Activated CD4-positive, alpha-beta T cell treated with anti-CD3 and anti-CD28 coated beads, Interleukin-2, Interleukin-4, amounts not matched to agents 100 ng/mL and 50 ng/mL, durations not matched to agents 16 hours and 8 hours (primary cell): ENCODE measurements at places on chromosomes 3 and 15.

- DNase-seq: no peak
These were observed 33.3 kb downstream of the ZMAT3 start for GRCh38 chr3:179038216-179038898.

GRCh38 chr3:17144665-17144993, 259.9 kb downstream of the PLCL2 start:
- peak; percentile 54 for DNase-seq

GRCh38 chr3:145519398-145520047, 641.5 kb downstream of the PLOD2 start:
- no peak for DNase-seq

DNA sequence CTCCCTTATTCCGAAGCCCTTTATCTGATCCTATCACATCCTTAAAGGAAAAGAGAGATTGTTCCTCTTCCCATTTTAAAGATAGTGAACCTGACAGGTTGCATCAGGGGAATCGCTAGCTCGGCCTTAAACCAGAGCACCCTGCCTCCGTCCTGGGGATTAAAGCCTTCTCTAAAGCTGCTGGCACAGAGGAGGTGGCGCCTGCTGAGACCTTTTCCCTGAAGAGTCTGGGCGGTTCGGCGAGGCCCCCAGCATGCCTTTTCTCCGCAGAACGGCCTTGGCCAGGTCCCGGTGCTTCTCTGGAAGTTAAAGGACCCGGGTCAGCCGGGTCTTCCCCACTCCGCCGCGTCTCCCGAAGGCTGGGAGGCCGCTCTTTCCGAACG, 593 bp downstream of the FAM219B start:
- DNase-seq: no peak

GRCh38 chr3:132781922-132782321, 59.7 kb upstream of the NPHP3 start:
- no peak for DNase-seq

- peak; percentile 24 for DNase-seq
These were observed 38.1 kb downstream of the TRAK1 start for GRCh38 chr3:42129014-42129953.

DNA sequence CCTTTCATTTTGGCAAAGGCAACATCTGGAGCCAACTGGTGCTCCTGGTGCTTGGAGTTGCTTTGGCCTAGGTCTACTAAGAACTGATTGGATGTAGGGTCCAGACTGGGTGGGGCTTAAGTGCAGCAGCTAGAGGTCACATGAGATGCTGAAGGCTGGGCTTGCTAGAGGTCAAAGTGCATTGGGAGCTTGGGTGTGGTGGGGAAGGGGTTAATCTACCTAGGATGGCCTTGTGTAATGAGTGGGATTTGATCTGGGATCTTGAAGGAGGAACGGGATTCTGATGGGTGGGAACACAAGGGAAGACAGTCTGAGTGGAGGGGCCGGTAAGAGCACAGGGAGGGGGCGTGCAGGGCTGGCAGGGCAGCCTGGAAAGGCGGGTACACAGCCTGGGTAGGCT, 125.5 kb downstream of the RAB11A start:
- DNase-seq: no peak

- peak; percentile 76 for DNase-seq
These were observed at the start of gene KLF15 for GRCh38 chr3:126357295-126358037. Gene KLF15 (minus strand): TSS chr3:126357408. CDS start chr3:126352922, 4,486 bp downstream.

GRCh38 chr3:151265866-151266265, 12.5 kb downstream of the P2RY14 start:
- no peak for DNase-seq

- no peak for DNase-seq
These were observed 50.6 kb upstream of the ULK4 start for GRCh38 chr3:42012383-42012934.

DNA sequence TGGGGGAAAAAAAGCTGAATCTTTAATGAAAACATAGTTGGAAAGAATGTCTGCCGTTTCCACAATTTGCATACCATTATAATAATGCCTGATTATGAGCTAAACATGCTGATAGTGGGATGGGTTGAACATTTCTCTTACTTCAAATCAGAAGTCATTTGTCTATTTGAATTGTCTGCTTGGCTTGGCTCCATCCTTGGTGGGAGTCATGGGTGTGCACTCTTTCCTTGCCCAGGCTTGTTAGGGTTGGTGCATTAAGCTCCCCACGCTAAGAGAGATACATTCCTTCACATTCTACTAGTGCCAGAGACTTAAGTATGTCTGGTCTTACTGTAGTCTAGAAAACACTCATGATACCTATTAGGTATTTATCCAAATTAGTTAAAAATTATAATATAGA, 121.4 kb upstream of the RARB start:
- DNase-seq: no peak

DNA sequence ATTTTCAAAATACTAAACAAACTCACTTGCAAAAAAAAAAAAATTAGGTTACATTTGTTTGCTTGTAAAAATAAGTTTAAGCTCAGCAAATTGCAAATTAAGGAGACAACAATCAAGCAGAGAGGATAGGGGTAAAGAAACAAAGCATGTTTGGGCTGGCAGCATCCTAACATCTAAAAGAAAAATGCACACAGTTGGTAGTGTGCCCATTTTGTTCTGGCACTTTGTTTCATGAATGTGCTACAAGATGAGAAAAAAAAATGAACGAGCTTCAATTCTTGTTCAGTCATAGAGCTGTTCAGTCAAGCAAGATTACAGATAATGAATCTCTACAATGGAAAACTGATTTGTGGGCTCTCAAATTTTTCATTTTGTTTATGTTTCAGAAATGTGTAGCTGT, 17.7 kb upstream of the ZBBX start:
- DNase-seq: no peak

DNA sequence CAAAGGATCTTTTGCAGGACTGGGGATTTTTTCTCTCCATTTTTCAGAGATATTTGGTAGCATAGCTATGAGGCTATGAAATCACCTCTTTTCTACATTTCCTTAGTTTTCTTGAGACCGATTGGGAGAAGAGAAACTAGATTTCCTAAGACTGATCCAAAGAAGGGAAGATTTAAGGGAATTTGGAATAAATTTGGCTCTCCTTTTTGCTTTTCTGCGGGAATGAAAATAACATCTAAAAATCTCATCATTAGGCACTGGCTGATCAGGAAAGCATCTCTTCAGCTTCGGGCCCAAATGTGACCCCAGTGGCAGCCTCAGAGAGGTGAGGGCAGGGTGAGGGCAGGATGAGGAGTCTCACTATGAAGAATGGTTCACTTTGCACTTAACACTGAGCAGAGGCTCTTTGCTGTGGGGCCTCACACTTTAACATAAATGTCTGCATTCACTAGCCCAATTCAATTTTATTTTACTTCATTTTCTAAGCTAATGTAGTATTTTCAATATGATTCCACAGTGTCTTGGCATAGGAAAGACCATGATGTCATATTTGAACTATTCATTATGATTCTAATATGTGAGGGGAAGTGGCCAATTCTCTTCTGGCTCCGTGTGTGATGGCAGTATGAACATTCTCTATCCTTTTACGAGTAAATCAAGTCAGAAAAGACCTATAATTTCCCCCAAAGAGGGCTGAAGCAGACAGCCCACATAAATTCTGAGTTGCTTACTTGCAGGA, 193.2 kb downstream of the MEX3B start:
- DNase-seq: no peak

- no peak for DNase-seq
These were observed 1.6 kb downstream of the PLXNA1 start for GRCh38 chr3:126984391-126985131.

GRCh38 chr3:14703128-14703750, 28.3 kb downstream of the C3orf20 start:
- no peak for DNase-seq

GRCh38 chr15:66822114-66822513, 120.1 kb downstream of the SMAD6 start:
- DNase-seq: no peak

DNA sequence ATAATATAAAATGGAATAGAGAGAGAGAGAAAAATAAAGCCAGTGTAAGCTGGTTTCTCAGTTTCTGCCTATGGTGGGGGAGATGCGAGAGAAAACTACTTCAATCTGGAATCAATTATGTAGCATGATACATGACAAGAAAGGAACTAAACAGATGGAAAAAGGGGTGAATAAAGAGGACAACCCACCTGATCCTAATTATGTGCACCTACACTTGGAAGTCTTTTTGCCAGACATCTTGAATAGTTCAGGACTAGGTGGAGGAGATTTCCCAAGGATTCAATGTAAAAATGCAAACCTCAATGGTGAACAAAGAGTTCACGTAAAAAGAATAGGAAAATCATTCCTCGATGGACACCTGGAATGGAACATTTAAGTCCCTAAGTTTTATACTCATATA, 524.4 kb upstream of the RGMA start:
- DNase-seq: no peak
